Activated T-helper 2 cell treated with anti-CD3 and anti-CD28 coated beads, Interferon-gamma antibody, Interleukin-2, Interleukin-4, amounts not matched to agents 10 μg/mL and 5 μg/mL and 100 μg/mL, durations not matched to agents 14 hours and 24 hours and 36 hours (primary cell): ENCODE measurements at places on chromosomes 16 and 17.

GRCh38 chr16:4684763-4685162 is 8.6 kb upstream of the NUDT16L1 start:
- no peak for DNase-seq

- DNase-seq, result no peak
Observed at GRCh38 chr17:72063756-72064450, 56.9 kb upstream of the SOX9 start.

GRCh38 chr17:30519707-30520106 is 42.5 kb downstream of the GOSR1 start:
- DNase-seq, result no peak

- DNase-seq, result no peak
Observed at GRCh38 chr16:68689921-68690320, 44.8 kb downstream of the CDH3 start.

DNA sequence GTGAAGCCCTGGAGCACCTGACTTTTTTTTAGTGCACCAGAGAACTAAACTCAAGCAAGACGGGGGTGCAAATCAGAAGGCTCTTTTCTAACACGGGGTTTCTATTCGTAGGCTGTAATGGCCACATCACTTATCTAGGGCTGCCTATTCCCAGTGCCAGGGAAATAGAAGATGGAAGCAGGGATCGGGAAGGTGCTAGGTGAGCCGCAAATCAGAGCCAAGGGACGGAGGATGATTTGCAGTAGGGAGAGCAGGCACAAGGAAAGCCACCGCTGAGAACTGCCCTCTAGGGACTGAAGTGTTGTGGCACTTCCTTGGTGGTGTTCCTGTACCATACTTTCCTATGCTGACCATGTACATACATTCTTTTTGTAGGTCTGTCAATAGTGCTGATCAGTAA is 7.8 kb upstream of the SLC46A1 start:
- DNase-seq, result no peak

- DNase-seq, result no peak
Observed at GRCh38 chr17:39960524-39961041, 2.2 kb upstream of the GSDMA start.

- DNase-seq, result no peak
Observed at GRCh38 chr17:9700754-9701476, 55.6 kb downstream of the USP43 start.

DNA sequence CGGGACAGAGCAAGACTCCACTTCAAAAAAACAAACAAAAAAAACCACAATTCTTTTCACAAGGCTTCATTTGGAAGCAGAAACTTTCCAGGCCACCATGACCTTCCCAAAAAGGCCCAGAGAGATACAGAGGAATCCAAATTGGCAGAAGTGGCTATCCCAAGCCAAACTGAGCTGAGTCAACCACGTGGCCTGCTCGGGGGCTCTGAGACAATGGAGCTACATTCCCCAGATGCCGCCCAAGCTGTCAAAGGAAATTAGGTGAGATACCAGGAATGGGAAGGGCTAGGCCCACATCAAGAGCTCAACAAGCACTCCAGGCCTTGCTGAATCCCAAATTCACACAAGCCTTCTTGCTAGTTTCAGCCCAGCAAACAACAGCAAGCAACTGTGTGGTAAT is 5.7 kb upstream of the EXOSC6 start:
- no peak for DNase-seq

GRCh38 chr16:66844342-66845079 is at the start of gene CA7:
Gene CA7 (plus strand): TSS chr16:66844414. CDS start chr16:66844488, 74 bp downstream.
- DNase-seq, result no peak

DNA sequence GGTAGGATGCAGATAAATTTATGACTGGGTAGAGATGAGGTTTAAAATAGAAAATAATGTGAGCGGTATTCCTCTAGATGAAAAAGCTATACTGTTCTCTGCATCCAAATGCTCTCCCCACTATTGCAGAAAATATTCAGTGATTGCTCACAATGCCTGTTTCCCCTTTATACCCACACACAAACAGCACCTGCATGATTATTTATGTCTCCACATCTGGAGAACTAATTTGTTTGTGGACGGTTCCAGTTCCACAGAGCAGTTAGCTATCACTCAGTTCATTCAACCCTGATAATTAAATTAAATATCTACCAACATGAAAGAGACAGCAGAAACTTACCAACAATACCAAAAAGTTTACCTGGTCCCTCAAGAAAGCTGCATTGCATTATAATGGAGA is 800.0 kb downstream of the CDH11 start:
- DNase-seq, result no peak

GRCh38 chr17:17342242-17342945 is 39.2 kb downstream of the NT5M start:
- no peak for DNase-seq

GRCh38 chr17:1967213-1967612 is 57.9 kb downstream of the RTN4RL1 start:
- no peak for DNase-seq

DNA sequence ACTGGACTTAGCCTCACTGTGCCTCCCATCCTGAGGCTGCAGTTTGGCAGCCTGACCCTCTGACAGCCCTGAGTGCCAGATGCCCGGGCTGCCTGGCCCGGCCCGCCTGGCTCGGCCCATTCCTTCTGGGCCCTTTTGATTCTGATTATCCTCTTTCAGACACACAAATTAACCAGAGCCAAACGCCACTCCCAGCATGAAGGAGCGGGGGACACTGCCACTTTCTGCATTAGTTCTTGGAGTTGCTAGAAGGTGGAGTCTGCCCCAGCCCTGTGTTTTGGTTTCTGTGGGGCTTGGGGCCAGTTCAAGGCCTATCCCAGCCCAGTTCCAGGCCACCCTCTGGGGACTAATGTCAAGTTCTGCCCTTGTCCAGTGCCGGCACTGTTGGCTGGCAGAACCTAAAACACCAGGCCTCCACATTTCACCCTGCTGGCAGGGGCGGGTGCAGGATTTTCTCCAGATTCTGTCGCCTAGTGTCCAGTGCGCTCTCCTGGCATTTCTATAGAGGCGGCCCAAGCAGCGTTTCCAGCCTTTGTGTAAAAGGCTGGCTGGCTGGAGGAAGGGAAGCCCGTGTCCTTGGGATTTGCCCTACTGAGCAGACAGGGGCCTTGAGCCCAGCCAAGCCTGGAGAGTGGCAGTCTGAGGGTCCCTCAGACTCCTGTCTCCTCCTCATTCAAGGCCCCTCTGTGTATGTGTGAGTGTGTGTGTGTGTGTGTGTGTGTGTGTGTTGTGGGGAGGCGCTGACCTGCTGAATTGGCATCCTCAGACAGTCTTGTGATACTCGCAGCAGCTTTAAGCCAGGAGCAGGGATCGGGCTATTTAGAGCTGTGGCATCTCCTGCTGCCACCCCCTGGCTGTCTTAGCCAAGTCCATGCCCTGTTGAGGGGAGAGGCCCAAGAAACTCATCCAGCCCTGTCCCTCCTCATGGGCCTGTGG is 21.4 kb downstream of the PLCD3 start:
- DNase-seq, result no peak

DNA sequence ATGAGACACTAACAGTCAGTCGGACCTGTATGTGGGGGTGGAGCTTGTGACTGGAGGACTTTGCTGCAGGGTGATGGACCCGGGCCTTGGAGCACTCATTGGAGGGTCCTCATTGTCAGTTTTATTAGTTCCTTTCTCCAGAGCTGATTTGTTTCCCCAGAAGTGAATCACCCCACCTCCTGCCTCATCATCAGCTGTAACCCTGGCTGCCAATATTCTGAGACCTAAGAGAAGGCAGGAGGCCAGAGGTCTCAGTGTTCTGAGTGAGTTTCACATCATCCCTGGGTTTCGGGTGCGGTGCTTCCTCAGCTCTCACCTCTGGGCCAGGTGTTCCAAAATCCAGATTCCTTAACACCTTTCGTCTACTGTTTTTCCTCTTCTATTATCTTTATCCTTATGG is 49.9 kb upstream of the KIFC3 start:
- DNase-seq, result no peak

DNA sequence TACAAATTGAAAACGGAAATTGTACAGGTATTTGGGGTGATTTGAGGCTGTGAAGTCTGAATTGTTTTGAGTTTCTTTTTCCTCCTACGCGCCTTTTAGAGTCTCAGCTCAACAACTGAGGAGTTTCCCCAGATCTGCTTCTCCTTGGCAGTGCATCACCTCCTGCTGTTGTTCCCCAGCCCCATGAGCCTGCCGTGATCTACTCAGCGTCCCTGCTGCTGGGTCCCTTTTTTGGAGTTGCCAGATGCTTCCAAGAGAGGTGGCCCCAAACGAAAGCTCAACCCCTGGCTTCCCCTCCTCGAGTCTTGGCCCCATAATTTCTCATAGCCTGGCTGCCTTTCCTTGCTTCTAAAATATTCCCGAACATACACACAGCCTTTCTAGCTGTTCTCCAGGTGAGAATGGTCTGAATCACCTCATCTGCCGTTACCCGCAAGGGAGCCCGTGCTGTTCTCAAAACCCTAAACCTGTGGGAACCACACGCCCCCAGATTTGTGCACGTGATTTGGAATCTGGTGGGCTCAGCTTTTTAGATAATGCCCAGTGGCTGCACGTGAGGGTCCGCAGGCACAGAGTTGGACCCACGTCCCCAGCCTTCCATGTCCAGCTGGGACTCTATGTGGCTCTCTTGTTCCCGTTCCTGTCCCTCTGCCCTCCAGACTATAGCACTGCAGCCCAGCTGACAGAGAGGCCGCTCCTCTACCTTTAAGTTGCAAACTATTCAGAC is 179.1 kb upstream of the CHMP6 start:
- no peak for DNase-seq

DNA sequence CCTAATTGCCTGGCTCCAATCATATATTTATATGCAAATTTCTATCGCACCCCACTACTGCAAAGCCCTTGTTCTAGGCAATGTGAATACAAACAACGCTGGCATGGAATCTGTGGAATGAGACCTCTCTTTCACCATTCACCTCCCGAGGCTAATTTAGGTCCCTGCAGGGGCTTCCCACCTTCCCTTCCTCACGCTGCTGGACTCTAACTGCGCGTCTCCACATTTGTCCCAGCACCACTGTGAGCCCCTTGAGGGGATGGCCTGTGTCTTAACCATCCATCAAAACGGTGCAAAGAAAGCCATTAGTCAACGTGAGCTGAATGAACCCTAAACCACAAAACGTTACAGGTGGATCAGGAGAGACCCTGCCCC is 1.6 kb downstream of the TMEM114 start:
- no peak for DNase-seq

- DNase-seq, result no peak
Observed at GRCh38 chr17:31536451-31536850, 145.0 kb downstream of the RAB11FIP4 start.

DNA sequence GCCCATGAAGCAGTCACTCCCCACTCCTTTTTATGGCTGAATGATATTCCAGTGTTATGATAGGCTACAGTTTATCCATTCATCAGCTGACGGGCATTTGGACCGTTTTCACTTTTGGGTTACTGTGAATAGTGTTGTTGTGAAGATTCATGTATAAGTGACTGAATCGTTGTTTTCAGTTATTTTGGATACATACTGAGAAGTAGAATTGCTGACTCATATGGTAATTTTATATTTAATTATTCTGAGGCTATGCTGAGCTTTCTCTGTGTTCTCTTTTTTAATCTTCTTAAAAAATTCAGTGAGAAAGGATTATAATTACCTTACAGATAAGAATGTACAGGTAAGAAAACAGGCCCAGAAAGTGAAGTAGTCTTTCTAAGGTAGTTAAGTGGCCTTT is 117.9 kb upstream of the MPHOSPH6 start:
- no peak for DNase-seq

- DNase-seq, result no peak
Observed at GRCh38 chr17:65170839-65171238, 33.7 kb downstream of the RGS9 start.

DNA sequence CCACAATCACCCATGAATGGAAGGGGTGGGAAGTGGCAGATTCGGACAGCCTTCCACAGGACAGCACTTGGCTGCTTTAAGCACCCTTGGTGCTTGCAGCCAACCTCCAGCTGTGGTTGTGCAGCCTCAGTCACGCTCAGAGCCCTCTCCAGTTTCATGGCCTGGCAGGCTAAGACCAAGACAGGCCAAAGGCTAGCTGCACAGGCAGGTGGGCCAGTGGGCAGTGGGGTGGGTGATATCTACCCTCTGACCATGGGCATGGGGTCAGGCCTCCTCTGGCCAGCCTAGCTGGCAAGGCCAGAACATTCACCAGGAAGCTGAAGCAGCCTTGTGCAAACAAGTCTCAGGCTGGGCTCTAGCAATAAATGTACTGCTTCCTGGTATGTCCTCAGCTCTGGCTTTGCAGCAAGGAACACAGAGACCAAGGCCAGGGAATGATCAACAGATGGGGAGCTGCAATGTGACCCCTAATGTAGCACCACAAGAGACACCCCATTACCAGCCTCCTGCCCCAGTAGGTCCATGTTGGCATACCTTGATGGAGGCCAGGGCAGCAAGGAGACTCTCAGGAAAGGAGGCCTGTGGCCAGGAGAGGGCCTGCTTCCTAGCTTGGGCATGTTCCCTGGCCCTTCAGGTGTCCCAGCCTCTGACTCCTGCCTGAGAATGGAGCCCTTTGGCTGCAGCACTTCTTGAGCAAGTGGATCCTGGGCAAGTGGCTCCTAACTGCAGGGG is 20.9 kb downstream of the HSD11B2 start:
- no peak for DNase-seq

GRCh38 chr16:27405546-27406451 is 3.8 kb downstream of the IL21R start:
- DNase-seq, result no peak

DNA sequence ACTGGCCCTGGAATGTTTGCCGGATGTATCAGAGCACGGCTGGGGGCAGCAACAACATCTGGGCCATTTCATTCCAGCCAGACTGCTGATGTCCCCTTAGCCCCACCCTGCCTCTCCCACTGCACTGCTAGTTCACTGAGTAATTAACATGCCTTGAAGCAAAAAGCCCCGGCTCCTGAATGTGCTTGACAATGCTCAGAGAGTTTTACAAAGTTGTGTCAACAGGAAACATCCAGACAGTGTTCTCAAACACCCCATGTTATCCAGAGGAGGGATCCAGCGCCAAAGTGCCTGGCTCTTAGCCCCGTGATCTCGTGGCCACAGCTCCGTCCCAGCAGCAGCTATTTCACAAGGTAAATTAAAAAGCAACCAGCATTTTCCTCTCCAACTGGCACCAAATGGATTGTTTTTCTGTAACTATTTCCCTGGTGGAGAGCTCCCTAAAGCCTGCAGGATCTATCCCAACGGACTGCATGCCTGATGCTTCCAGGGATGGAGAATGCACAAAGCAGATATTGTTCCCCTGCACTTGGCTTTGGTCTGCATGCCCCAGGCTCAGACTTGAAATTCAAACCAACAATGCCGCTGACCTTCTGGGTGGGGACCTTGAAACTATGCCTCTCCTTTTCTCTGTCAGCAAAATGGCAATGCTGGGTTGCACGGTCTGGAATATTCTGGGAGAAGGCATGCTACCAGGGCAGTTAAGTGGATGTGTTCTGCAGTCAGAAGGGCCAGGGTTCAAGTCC is 115.6 kb upstream of the CDH5 start:
- DNase-seq, result no peak
